ENCODE measurements at places on chromosomes 6 and 20. TPM values are rescaled to one million over a fixed set of nuclear protein-coding genes. Genes with fewer than 3 reads are reported as not detected.

Gene MAFB
- polyA plus RNA-seq = 118 TPM

DNA sequence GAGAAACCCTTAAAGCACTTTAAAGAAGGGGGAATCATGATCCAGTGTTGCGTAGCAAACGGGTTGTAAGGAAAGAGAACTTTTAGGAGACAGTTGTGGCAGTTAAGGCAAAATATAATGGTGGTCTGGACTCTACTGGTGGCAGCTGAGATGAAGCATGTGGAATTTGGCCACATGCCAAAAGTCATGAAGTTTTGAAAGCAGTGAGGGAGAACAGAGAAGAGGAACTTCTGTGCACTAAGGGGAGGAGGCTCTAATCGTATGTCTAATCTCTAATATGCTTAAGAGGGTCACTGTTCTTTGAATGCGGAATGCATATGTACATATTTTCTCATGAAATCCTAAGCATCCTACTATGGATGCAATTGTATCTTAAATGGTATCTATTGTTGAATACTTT, 91.5 kb downstream of the RIMS1 start:
- DNase-seq = no peak

Gene ECT2L
- polyA plus RNA-seq = 0.20 TPM

- no peak for DNase-seq
Observed at GRCh38 chr6:142676027-142676443, 268.9 kb downstream of the HIVEP2 start.

Gene PHF1
- polyA plus RNA-seq = 68.8 TPM

DNA sequence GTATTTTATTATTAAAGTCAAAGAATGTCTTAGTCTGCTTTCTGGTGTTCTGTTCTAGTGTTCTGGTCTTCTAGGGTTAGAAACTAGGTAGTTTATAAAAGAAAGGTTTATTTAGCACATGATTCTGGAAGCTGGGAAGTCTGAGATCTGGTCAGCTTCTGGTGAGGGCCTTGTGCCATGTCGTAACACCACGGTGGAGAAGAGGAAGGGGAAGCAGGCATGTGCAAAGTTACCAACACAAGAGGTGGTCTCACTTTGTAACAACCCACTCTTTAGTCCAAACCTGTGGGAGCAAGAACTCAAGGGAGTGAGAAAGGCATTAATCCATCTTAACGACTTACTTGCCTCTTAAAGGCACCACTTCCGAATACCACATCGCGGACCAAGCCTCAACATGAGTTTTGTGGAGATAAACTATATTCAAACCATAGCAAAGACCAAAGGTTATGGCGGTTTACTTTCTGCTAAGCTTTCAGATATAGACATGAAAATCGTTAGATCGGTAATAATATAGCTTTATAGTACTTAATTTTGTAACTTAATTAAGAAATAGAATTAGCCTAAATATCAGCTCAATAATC, 99.4 kb downstream of the NCOA3 start:
- no peak for DNase-seq

- no peak for DNase-seq
Observed at GRCh38 chr20:353166-353565, 6.3 kb downstream of the NRSN2 start.

Gene OXT
- polyA plus RNA-seq = 0.47 TPM

DNA sequence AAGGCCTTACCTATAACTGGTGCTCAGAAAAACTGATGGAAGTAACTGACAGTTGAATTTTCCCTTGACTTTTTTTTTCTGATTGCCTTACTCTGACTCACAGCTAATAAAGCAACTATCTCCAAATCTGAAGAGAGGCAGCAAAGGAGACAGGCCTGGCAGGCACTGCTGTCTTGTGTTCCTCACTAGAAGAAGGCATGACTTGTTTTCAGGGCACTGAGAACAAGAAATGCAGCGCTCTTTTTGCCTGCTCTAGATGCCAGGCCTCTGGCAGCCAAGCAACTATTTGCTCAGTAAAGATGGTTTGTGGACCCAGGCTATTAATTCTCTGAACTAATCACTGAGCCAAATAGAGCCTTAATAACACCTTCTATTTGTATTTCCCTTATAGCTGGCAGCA, 155.1 kb downstream of the PRDM13 start:
- no peak for DNase-seq

- DNase-seq = no peak
Observed at GRCh38 chr20:32190616-32191415, 16.7 kb downstream of the PLAGL2 start.

Gene CST2
- polyA plus RNA-seq = not detected

DNA sequence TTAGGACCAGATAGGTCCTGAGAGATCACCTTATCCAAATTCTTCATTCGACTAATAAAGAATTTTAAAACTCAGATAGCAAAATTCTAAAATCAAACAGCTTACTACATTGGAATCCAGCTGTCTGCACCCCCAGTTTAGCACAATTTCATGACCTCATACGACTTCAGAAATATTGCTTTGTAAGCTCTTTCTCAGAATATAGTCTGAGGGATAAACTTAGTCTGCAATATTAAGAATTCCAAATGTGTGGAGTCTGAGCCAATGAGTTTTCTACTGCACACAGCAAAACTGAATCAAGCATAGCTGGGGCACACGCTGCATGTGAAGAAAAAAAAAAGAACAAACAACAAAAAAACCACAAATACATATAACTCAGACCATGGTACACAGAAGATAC, 541.6 kb upstream of the CHD6 start:
- no peak for DNase-seq

Gene SLC52A3
- polyA plus RNA-seq = 3.6 TPM

Data from renal cortex interstitium (tissue), 15 donors.